ENCODE measurements at places on chromosomes 6 and 20. TPM values are rescaled to one million over a fixed set of nuclear protein-coding genes. Genes with fewer than 3 reads are reported as not detected.
A peak's percentile ranks its signal among the peaks of the same experiment; 100 is the strongest.

- no peak for DNase-seq
Observed at GRCh38 chr6:49979584-49979983, 10.2 kb upstream of the DEFB113 start.

- DNase-seq = no peak
Observed at GRCh38 chr6:52435345-52435744, 15.2 kb downstream of the EFHC1 start.

DNA sequence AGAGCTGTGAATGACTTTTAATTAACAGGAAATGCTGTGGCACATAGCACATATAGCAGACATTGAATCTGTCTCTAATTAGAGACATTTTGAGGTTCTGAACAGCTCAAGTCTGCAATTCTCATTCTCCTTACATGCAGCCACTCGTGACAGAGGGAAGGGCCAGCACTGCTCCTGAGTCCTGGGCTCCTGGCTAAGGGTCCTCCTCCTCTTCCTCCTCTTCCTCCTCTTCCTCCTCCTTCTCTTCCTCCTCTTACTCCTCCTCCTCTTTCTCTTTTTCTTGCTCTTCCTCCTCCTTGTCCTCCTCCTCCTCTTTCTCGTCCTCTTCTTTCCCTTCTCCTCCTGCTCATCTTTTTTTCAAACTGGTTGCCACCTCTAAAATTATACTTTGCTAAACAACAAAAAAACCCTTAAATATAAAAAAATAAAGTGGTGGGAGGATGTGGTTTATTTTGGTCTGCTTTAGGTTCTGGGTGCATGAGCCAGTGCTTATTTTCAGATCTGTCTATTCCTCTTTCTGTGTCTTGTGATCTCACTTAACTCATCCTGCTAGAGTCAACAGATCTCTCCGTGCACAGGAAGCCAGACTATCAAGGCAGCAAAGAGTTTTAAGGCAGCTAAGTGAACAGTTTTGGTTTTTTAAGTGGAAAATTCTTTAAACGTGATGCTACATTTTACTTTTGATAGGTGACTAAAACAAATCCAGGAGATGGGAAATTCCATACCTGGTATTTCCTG lies 159.3 kb downstream of the CD83 start:
- no peak for DNase-seq

GRCh38 chr20:32119734-32120133 lies 10.2 kb downstream of the TM9SF4 start:
- no peak for DNase-seq

GRCh38 chr20:49675368-49676151 lies 38.1 kb downstream of the B4GALT5 start:
- no peak for DNase-seq

The SPATS1 gene
- not detected for total RNA-seq

DNA sequence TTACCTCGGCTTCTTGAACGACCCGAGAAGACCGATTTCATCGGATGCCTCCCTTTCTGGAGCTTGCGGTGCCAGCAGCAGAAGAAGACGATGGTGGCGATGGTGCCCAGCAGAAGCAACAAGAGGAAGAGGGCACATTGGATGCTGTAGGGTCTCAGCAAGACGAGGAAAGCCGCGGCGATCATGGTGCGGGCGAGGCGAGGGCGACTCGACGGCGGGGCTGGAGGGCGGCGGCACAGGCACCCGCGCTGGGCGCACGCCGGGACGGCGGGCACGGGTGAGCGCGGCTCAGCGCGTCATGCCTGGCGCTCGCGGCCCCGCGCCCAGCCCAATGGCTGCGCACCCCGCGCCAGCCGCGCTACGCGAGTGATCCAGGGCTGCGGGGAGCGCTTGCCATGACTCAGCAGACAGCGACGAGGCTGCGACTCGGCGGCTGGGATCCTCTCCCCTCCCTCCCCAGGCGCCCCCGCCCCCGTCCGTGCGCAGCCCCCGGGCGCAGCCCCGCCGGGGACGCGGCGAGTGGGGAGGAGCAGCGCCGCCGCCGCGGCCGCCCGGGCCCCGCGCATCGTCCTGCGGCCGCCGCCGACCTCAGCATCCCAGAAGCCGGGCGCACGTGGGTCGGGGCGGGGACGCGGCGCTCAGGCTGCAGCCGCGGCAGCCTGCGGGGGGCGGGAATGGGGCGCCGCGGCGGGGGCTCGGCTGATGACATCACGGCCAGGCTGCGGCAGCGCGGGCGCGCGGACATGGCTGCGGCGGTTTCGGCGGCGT lies at the start of gene BEND6:
TSS of gene BEND6 (plus strand) at position 705 of the 768 bp plus-strand sequence. CDS start 26,704 bp downstream, outside the sequence.
- peak; percentile 56 for DNase-seq

- no peak for DNase-seq
Observed at GRCh38 chr6:49847673-49848072, 18.7 kb downstream of the CRISP1 start.

DNA sequence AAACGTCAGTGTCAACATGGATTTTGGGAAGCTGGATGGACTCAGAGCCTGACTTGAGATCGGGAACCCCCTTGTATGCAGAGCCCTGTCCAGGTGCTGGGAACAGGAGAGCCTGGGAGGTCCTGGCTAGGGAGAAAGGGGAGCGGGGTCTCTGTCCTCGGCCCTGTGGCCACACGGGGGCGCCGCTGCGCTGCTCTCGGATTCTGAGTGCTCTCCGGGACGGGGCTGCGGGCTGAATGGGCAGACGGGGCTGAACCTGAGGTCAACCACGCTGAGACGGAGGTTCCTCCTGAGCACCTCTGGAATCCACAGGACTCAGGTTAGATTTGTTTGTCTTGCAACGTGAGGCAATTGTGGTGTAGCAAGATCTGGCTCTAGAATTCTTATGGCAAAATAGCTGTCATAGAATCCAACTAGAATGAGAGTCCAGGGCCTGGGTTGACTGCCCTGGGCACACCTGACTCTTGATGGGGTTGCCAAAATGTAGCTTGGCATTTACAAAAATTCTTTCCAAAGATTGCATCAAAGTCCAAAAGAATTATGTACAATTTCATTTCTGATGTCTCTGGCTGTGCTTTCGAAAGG lies 20.6 kb upstream of the HLA-F start:
- DNase-seq = peak; percentile 81

- no peak for DNase-seq
Observed at GRCh38 chr6:7916959-7917358, 6.4 kb upstream of the TXNDC5 start.

The VNN1 gene
- total RNA-seq = not detected

DNA sequence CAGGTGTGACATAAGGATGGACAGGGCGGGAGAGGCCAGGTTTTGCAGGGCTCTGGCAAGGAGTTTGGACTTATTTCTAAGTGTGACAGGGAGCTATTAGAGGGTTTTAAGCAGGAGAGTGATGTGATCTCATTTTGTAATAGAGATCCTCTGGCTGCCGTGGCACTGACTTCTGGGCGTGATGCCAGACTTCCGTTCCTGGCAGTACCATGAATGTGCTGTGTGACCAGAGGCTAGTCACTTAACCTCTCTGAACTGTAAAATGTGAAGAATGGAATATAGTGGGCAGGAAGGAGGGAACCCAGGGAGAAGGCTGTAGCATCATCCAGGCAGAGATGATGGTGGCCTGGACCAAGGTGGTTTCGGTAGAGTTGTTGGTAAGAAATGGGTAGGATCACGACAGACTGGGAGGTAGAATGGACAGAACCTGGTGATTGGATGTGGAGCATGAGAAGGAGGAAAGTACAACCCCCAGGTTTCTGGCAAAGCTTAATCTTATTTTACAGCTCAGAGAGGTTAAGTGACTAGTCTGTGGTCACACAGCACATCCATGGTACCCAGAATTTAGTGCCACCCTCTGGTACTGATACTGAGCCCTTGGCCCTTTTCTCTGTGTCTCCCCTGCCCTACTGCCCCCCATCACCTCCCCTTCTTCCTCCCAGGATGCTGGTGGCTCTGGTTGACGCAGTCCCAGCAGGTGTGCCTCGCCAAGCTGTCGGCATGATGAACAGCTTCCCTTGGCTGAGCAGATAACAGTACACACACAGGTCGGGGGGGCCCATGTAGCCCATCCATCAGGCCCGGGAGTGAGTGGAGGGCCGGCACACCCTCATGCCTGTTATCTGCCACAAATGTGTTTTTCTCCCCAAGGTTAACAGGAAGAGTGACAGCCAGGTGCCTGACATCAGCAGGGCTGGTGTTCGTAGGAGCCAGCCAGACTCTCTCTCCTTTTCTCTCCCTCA lies 52.9 kb upstream of the CTNNBL1 start:
- no peak for DNase-seq

DNA sequence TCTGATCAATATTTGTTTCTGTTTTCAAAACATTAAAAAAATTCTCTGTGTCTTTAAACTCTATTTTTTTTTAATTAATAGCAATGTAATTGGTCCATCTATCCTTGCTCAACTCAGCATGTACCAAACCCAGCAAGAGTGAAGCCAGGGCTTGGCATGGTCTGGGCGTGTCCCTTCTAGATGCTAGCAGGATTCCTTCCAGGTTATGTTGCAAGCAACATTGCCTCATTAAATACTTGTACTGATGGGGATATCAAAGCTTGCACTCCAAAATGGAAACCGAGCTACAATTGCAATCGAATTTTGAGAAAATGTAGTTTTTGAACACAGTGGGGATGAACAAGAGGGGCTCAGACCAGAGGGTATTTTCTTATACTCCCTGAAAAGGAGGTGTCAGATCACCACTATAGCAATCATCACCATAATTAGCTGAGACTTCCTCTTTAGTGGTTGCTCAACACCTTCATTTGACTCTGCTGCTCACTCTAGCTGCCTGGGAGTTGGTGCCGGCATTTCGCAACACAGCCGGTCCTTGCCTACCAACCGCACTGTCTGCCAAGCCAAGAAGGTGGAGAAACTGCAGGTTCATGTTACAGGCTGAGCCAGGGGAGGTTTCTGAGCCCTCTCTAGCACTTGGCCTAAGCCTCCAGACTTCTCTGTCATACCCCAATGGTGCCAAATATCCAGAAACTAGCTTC lies 67.8 kb upstream of the RALGAPA2 start:
- no peak for DNase-seq

GRCh38 chr6:5761370-5761769 lies 245.4 kb downstream of the NRN1 start:
- DNase-seq = no peak

GRCh38 chr6:167555836-167556235 lies 230.9 kb downstream of the TTLL2 start:
- DNase-seq = no peak

DNA sequence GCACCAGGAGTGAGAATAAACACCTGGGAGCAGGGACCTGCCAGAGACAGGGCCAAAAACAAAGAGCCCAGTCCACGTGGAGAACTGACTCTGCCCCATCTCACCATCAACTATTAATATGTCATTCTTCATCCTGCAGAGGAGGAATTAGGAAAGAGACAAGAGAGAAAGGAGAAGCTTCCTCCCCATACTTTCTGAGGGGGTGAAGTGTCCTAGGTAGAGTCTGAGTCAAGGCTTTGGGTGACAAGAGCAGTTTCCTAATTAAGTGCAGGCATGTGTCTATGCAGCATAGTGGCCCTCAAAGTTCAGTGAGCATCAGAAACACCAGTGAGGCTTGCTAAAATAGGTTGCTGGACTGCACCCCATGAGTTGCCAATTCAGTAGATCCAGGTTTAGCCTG lies 40.7 kb upstream of the BMP2 start:
- DNase-seq = no peak

The GSTA2 gene
- not detected for total RNA-seq
